HuH-7 (cell line): ENCODE measurements at places on chromosomes 6 and 20.

GRCh38 chr6:71103641-71104040, 146.8 kb upstream of the B3GAT2 start:
- no peak for DNase-seq

- no peak for DNase-seq
These were observed 9.5 kb upstream of the IGF2R start for GRCh38 chr6:159959165-159959975.

DNA sequence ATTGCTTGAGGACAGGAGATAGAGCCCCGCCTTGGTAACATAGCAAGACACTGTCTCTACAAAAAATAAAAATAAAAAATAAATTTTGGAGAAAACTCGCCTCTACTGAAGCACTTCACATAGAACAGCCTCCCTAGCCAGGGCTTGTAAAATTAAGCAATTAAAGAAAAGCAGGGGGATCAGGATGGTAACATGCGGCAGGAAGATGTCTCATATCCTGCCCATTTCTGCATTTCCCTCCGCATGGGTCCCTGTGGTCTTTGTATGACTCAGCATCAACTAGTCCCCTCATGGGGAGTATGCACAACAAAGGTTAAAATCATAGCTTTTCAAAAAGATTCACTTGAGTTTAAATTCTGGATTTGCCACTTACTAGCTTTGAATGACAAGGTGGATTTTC, 379.0 kb downstream of the EPHA7 start:
- no peak for DNase-seq

DNA sequence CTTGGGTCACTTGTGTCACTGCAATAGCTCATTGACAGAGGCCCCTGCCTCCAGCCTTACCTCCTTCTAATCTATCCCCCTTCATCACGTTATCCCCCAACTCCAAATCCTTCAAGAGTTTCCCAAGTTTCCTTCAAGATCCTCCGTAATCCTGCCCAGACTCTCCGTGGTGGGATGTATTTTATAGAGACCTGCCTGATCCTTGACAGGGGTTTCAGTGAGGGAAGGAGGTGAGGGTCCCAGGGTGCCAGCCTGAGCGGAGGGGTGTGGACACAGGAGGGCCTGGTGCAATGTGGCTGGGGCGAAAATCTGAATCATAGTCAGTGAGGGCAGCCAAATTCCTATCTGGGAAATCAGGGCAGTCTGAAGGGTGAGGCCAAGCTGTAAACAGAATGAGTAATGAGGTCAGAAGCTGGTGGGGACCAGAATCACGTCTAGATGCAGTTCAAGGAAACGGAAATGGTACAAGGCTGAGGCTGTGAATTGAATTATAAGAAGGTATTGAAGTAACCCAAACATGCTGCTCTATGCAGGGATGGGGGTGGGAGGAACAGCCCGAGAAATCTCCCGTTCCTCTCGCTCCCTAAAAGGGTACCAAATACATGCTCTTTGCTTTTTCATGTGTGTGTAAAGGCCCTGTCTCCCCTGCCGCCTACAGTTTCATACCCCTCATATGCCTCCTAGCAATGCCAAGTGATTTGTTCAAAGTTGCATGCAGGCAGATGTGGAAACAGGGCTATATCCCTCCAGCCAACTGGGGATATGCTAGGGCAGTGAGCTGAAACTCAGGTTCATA, 35.4 kb upstream of the PIM1 start:
- no peak for DNase-seq

- DNase-seq: no peak
These were observed 37.0 kb downstream of the BPIFB1 start for GRCh38 chr20:33320006-33320405.

- no peak for DNase-seq
These were observed 15.7 kb downstream of the AMD1 start for GRCh38 chr6:110890288-110890687.

- no peak for DNase-seq
These were observed 12.9 kb upstream of the TBC1D22B start for GRCh38 chr6:37244430-37245310.

DNA sequence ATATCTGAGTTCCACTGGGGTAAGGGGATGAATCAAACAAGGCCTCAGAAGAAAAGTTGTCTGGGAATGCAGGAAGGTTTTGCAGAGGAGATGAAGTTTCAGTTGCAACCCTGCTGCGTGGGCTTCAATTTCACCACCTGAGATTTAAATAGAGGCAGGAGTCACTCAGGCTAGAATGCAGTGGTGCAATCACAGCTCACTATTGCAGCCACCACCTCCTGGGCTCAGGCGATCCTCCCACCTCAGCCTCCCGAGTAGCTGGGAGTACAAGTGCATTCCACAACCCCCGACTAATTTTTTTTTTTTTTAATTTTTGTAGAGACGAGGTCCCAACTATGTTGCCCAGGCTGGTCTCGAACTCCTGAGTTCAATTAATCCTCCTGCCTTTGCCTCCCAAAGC, 1.5 kb upstream of the ZNF165 start:
- no peak for DNase-seq

DNA sequence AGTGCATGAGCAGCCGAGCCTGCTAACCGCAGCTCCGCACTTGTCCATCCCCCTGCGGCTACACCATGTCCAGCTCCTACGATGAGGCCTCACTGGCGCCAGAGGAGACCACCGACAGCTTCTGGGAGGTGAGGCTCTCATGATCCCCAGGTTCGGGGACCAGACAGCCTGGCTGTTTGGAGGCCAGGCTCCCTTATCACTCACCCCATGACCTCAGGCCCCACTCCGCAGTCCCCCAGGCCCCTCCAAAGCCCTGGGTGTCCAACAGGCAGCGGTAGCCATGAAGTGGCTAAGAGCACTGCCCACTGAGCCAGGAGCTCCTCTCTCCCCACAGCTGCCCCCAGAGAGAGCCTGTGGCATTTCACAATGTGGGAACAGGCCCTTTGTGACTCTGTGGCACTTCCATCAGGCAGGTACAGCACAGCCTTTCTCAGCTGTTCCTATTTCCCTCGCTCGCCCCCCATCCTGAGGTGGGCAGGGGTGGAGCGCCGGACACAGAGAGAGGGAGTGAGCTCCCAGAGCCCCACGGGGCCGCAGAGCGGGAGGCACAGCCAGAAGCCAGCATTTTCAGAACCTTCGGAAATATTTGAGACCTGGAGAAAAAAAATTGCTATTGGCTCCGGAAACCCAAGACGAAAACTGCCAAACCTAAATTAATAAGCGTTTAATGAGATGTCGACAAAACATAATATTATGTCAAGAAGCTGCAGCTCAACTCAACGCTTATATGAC, 29.7 kb downstream of the SPDEF start:
- no peak for DNase-seq

GRCh38 chr6:5081182-5081581, 4.0 kb upstream of the PPP1R3G start:
- no peak for DNase-seq

- DNase-seq: no peak
These were observed 33.8 kb upstream of the KIF25 start for GRCh38 chr6:167963589-167964057.

GRCh38 chr20:7159903-7160302, 392.4 kb downstream of the BMP2 start:
- no peak for DNase-seq

DNA sequence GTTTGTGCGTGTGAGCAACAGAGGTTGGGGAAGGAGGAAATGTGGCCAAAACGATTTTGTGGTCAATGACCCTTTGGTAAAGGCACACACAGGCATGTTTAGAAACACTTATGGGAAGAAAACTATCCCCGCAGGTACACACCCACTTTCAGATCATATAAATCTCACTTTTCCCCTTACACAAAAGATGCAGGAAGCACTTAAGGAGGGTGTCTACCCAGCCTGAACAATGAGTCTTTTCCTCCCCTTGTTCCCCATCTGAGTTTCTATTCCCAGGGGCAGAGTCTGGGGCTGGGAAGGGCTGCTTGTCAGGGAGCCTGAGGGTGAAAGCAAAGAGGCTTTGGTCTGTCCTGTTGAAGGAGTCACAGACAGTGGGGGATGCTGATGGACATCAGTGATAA, 193.2 kb upstream of the SALL4 start:
- DNase-seq: no peak

GRCh38 chr20:47338131-47338628, 18.3 kb downstream of the ZMYND8 start:
- no peak for DNase-seq

DNA sequence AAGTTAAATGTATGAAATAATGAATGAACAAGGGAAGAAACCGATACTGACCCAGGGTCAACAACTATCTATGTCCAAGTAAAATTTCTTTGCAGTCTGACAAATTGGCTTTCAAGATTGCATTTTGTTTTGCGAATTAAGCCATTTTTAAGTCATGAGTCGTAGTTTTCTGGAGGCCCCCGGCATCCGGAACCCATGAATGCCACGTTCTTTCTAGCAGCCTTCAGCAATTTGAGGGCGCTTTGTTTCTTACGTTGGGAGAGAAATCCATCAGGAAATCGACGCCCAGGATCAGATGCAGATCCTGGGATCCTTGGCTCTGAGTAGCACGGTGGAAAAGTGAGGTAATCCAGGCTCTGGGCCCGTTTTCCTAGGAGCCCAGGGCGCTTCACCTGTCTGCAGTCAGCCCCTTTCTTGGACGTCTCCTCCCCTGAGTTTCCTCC, 309 bp upstream of the ABRACL start:
- DNase-seq: peak; percentile 70

- no peak for DNase-seq
These were observed 71.6 kb upstream of the FBXL4 start for GRCh38 chr6:99019381-99019780.

DNA sequence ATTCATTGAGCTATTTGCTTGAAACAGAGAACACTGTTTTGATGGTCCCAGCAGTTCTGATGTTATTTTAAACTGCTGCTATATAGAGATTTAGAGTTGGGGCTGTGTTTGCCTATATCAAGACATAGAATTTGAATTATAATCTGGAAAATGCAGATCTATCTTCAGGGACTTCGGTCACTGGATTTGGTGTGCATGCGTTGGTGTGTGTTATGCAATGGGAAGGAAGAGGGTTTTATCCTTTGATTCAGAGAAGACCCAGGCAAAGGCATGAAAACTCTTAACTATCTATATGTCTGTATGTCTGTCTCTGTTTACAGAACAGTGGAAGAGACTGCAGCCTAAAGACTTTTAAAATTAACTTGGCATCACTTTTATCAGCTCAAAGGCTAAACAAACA, 2.0 kb downstream of the ADGRB3 start:
- DNase-seq: no peak

DNA sequence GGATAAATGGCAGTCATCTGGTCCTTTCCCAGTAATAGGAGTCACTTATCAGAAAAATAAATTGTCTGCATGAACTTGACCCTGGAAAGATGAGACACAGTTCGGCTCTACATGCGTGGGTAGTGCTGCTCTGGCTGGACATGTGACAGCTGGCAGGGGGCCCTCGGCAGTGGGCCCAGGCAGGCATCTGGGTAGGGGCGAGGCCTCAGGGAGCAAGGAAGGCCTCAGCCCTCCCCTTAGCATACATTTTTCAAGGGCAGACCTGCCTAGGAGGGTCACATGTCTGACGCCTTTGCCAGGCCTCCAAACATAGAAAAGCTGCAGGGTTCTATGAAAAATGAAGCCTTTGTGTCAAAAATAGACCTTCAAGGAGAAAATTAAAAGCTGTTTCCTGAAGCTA, 12.8 kb upstream of the ILRUN start:
- DNase-seq: no peak

GRCh38 chr20:57701651-57702050, 8.2 kb downstream of the PMEPA1 start:
- DNase-seq: no peak

- no peak for DNase-seq
These were observed 126.0 kb downstream of the SCML4 start for GRCh38 chr6:107698146-107698545.

- no peak for DNase-seq
These were observed 74.4 kb downstream of the ELOVL4 start for GRCh38 chr6:79872986-79873385.

GRCh38 chr6:36252005-36252404, 17.9 kb upstream of the PNPLA1 start:
- no peak for DNase-seq

- no peak for DNase-seq
These were observed 196.6 kb downstream of the ESR1 start for GRCh38 chr6:152004036-152004566.

DNA sequence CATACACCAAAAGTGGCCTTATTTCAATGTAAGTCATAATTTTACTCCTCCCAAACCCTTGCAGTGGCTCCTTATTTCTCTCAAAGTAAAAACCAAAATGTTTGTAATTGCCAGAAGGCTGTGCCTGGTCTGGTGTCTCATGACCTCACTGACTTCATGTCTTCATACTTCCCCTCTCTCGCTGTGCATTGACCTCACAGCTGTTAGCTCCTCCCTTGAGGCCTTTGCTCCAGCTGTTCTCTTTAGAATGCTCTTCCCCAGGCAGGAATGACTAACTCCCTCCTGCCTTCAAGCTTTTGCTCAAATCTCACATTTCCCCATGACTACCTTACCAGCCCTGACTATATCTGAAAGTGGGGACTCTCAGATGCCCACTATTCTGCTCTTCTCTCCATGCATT, 83.3 kb downstream of the MTFR2 start:
- no peak for DNase-seq

GRCh38 chr6:104227508-104227907, 632.2 kb downstream of the HACE1 start:
- no peak for DNase-seq

GRCh38 chr20:7585126-7585679, 355.1 kb downstream of the HAO1 start:
- peak; percentile 48 for DNase-seq

DNA sequence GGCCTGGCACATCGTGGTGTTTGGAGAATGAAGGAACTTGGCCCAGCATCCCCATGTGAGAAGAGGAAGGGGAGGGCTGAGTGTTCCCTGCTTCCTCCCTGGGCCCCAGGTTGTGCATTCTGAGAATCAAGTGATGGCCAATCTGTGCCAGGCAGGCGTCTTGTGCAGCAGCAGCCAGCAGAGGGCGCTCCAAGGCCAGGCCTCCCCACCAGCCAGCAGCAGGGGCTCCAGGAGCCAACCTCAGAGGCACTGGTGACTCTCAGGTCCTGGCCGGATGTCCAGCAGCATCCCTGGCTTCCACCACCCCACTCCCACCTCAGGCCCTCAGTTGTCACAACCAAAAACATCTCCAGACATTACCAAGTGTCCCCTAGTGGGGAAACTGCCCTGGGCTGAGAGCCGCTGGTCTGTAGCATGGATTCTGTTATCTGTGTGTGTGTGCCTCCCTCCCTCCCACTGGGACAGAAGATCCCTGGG, 192.0 kb downstream of the PREX1 start:
- DNase-seq: peak; percentile 94

- DNase-seq: no peak
These were observed 33.2 kb downstream of the SERPINB6 start for GRCh38 chr6:2938004-2938631.

DNA sequence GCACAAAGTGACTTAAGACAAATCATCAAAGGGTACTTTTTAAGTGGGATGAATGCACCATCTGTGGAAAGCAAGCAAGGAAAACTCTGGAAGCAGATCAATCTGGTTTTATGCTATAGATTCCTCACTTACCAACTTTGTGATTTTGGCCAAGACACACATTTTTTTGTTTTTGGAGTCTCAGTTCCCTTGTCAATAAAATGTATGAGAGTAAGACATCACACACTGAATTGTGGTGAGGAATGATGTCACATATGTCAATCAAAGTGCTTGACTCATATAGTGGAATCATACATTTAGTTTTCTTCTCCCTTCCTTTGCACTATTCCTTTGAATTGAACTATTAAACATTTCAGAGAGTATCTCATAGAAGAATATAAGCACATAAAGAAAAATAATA, 620.5 kb upstream of the CITED2 start:
- no peak for DNase-seq
